GM06990 (cell line): ENCODE measurements at places on chromosomes 2 and 18.

DNA sequence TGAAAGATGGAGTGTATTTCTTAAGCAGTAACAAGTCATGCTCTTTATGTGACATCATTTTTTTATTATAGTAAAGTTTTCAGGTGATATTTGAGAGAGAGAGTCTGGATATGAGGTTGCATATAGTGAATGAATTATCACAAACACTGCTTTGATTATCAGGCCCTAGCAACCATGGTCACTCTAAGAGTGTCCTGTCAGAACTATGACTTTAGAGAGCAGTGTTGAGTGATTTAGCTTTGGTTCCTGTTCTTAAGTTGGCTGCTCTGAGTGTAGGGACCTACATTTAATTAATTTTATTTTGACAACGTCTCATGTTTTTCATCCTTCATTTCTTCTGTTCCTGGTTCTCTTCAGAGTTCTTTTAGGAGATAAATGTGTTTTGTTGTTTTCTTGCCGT, 275.5 kb downstream of the KCNJ3 start:
- no peak for DNase-seq

GRCh38 chr2:110674620-110675555, 3.0 kb downstream of the BUB1 start:
- peak; percentile 61 for DNase-seq

DNA sequence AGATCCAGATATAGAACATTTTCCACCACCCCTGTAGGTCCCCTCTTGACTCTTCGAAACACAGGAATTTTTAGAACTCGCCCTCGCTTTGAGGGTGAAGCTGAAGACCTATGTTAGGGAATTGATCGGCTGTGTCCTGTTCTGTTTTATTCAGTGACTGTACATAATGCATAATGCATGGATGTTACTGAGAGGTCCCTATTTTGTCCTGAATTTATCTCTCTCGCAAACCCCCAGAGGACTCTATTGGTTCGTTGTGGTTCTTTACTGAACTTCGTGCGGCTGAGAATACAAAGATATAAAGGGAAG, 431 bp upstream of the EIF5B start:
- DNase-seq = no peak

GRCh38 chr2:98749066-98749450, 18.1 kb upstream of the MGAT4A start:
- no peak for DNase-seq

DNA sequence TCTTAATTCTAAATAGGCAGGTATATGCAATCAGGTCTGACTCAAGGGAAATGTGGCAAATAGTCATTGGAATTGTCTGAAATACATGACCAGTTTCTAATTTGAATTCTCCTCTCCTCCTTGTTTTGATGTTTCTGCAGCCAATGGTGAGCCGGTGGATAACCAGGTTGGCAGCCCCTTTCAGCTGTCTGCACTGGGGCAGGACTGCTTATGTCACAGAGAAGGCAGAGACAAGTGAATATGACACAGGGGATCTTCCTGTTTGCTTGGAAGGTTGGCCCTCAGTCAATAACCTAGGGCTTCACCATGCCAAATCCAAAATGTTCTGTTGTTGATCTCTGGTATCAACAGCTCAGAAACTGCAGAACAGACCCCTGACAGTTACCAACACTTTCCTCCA, 12.1 kb downstream of the MYT1L start:
- no peak for DNase-seq
